ENCODE measurements at places on chromosomes 2 and 18.

DNA sequence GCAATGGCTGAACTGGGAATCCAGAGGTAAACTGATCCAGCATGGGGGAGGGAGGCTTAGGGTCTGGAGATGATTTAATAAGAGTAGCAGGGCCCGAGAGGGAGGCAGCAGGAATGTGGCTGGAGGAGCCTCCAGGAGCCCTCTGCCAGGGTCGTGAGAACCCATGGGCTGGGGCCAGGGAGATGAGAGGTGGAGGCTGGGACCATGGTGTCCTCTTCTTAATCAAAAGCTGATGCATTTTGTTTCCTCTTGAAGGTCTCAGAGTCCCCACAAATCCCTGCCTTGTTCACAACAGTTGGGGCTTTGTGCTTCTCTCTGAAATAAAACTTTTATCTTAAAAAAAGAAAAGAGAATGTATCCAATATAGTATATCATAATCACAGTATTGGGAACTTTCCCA lies 123.7 kb upstream of the ZNF516 start:
- no peak for DNase-seq

- DNase-seq, result no peak
Measured at GRCh38 chr2:227177592-227178336, 13.3 kb downstream of the COL4A3 start.

DNA sequence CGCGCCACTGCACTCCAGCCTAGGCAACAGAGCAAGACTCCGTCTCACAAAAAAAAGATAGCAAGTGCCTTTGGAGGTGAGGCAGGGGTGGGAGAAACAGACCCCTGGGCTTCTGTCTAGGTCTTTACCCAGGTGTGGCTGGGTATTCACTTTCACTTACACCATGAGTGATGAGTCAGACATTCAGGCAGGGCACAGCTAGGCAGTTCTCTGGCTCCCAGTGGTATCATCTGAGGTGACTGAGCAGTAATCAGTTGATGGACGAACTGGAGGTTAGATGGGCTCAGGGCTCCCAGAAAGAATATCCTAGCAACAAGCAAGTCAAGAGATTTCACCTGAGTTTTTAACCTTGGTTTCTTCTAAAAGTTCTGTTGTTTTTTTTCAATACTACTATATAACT lies 107.0 kb upstream of the RAB6C start:
- no peak for DNase-seq

DNA sequence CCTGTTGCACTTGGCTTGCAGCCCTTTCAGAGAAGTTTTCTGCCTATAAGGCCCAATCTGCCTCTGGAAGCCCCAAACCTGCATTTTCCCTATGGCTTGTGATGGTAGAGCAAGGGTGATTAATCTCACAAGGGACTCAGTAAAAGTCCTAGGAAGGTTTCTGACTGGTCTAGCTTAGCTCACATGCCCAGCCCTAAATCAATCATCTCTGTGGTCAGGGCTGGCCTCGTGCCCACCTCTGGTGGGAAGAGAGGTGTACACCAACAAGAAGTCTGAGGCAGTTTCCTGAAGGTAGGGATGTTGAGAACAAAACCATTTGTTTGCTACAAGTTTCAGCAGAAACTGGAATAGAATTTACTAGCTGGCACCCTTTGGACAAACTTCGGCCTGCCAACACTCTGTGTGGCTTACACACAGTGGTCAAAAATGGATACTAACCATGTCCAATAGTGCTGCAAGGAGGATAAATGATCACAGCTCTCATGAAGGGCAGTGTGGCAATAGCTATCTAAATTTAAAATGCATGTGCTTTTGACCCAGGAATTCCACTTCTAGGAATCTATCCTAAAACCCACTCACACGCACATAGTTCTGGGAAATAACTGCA lies 96.4 kb downstream of the EN1 start:
- no peak for DNase-seq

DNA sequence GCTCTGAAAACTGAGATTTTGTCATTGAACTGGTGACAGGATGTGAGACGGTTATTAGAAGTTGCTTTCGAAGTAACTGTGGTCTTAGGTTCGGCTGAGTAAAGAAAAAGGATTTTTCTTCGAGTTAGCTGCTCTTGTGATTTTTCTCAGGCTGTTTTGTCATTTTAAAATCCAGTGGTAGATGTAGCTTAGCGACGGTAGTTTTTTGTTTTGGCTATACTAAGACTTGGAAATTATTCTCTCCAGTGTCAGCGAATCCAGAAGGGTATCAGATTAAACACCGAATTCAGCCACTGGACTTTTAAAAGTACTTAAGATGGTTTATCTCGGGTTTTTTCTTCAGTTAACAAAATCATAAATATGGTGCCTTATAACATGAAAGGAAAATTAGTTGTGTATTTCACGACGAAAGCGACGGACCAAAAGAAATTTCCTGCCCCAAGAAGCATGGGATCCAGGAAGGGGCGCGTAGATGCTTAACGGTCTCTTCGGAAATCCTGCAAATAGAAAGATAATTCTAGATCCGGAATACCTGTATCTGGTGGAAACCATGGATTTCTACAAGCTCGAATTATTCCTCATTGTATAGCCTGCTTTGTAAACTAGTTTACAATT lies 1.2 kb downstream of the SFT2D3 start:
- DNase-seq, result no peak

- DNase-seq, result no peak
Measured at GRCh38 chr18:74140582-74140981, 7.1 kb downstream of the FBXO15 start.

DNA sequence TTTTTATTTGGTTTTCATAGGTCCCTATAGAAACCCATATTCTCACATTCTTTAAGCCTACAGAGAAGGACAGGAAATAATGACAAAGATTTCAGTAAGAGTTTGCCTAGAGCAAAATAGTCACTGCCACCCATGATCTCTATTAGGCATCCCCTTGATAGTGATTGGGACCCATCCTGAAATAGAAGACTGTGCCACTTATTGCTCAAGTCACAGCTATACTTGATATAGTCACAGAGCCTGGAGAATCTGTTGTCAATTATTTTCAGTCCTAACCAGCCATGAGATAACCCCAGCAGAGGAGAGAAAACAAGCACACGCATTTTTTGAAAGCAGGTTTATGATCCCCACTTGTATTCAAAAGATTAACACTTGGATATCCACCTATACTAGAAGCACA lies 8.2 kb downstream of the ERBB4 start:
- no peak for DNase-seq

Data from stimulated activated CD4-positive, alpha-beta T cell treated with anti-CD3 and anti-CD28 coated beads, Interleukin-15, amount 100 ng/mL, for 1 hour (primary cell).